ENCODE measurements at places on chromosomes 16 and 17.

GRCh38 chr17:5437721-5438317 is 1.1 kb downstream of the C1QBP start:
- H3K36me3 ChIP-seq: peaks cover 24% of the 10 kb centered on the region
- peak overlapping the region; percentile 78 for H3K4me3 ChIP-seq
- DNase-seq: no peak
- peak overlapping the region; percentile 90 for H3K27ac ChIP-seq
- H3K27me3 ChIP-seq: no peaks in the 10 kb centered on the region

- H3K27ac ChIP-seq: no peak overlapping the region
- peaks cover 10% of the 10 kb centered on the region for H3K4me1 ChIP-seq
- no peak for DNase-seq
- H3K36me3 ChIP-seq: peaks cover 4% of the 10 kb centered on the region
- H3K27me3 ChIP-seq: peaks cover 20% of the 10 kb centered on the region
These were observed 14.2 kb downstream of the SAMD14 start for GRCh38 chr17:50115756-50116155.

- no peaks in the 10 kb centered on the region for H3K36me3 ChIP-seq
- DNase-seq: no peak
- H3K4me3 ChIP-seq: no peak overlapping the region
- no peak overlapping the region for H3K27ac ChIP-seq
- no peaks in the 10 kb centered on the region for H3K4me1 ChIP-seq
These were observed 639.3 kb downstream of the TOX3 start for GRCh38 chr16:51907680-51908079.

DNA sequence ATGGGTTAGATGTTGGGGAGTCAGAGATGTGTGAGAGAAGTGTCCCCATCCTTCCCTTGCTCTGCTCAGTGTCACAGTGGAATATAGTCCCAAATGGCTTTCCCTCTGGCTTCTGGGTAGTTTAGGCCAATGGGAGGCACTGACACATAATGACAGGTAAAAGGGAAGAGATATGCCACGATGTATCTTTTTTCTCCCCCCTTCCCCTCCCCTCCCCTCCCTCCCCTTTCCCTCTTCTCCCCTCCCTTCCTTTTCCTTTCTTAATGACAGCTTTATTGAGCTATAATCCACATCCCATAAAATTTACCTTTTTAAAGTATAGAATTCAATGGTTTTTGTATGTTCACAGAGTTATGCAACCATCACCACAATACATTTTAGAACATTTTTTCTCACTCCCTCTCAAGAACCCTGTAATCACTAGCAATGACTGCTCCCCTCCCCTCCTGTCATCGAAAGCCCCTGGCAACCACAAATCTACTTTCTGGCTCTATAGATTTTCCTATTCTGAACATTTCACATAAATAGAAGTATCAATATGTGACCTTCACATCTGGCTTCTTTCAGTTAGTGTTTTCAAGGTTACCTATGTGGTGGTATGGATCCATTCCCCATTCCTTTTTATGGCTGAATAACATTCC is 617 bp upstream of the CCR7 start:
- no peaks in the 10 kb centered on the region for H3K4me1 ChIP-seq
- H3K4me3 ChIP-seq: no peak overlapping the region
- no peak for DNase-seq
- H3K36me3 ChIP-seq: no peaks in the 10 kb centered on the region
- H3K27ac ChIP-seq: no peak overlapping the region

- no peak for DNase-seq
- peak overlapping the region; percentile 82 for H3K27ac ChIP-seq
- no peaks in the 10 kb centered on the region for H3K36me3 ChIP-seq
- H3K27me3 ChIP-seq: no peaks in the 10 kb centered on the region
- peaks cover 26% of the 10 kb centered on the region for H3K4me1 ChIP-seq
These were observed 133.8 kb upstream of the PLCG2 start for GRCh38 chr16:81645266-81645694.

DNA sequence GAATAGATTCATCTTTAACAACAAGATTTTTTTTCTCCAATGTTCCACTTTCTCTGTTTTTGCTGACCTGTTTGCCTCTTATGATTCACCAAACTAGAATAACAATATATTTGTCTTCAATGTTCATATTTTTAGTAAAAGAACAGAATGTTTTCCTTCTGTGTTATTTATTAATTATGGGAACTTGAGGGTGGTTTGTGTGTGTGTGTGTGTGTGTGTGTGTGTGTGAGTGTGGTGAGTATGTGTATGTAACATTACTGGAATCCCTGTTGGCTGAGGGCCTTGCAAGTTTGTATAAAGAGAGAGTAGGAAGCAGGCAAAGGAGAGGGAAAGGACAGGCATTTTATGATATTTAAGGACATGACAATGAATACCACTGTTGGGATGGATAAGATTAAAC is 13.8 kb downstream of the STXBP4 start:
- DNase-seq: no peak
- peaks cover 22% of the 10 kb centered on the region for H3K36me3 ChIP-seq
- H3K4me3 ChIP-seq: no peak overlapping the region

Data from mesothelial cell of epicardium (in vitro differentiated cells).